Amygdala (tissue), 56 donors: ENCODE measurements at places on chromosomes 5 and 9.

- DNase-seq = no peak
Observed at GRCh38 chr5:96096724-96097123, 135.1 kb upstream of the ELL2 start.

GRCh38 chr9:110814159-110814558 lies 145.6 kb downstream of the MUSK start:
- no peak for DNase-seq

GRCh38 chr9:116072046-116072445 lies 81.5 kb upstream of the PAPPA start:
- no peak for DNase-seq

GRCh38 chr5:179530069-179530998 lies 20.0 kb upstream of the RUFY1 start:
- DNase-seq = no peak

DNA sequence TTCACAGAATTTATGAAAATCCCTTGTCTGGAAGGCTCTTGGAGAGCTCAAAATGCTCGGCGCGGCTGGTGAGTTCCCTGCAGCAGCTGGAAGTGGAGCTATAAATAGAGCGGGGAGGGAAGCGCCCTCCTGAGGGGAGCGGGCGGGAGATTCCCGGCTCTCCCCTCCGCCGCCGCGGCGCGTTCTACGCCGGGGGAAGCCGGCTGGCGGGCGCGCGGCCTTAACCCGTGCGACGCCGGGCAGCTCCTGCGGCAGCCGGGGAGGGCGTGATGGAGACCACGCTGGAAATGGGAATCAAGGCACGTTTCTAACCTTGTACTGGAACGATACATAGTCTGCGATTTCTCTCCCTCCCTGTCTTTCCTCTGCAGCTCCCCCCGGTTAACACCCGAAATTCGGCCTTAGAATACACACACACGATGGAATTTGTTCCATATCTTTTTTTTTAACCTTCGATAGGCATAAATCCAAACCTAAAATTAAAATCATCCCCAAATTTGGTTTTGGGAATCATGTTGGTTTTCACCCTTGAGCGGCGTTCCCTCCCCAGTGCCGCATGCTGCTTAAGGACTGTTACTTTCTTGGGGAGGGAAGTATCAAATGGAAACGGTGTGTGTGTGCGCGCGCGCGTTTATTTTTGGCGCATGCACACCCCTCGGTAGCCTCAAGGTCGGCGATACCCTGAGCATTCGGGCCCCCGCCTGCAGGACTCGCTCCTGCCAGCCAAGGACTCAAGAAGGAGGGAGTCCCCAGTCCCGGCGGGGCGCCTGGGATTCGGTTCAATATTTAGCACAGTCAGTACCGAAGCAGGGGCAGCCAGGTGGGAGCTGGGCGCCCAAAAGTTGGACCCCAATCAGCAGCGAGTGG lies 306.3 kb upstream of the KCNN2 start:
- DNase-seq = peak; percentile 42

DNA sequence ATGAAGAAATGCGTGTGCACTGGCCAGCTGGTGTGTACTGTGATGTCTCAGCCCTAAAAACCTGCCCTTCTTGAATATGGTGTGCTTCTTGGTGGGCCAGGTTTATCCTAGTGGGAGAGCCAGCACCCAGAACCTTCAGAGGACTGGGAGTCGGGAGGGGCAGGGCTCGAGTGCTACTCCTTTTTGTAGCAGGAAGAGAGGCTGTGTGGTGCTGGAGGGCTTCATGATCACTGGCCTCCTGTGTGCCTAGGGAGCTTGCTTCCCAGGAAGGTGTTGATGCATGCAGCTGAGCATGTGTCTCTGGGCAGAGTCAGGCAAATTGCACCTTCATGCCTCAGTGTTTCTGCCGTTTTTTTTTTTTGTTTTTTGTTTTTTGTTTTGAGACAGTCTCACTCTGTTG lies 20.0 kb downstream of the PHF2 start:
- DNase-seq = no peak

DNA sequence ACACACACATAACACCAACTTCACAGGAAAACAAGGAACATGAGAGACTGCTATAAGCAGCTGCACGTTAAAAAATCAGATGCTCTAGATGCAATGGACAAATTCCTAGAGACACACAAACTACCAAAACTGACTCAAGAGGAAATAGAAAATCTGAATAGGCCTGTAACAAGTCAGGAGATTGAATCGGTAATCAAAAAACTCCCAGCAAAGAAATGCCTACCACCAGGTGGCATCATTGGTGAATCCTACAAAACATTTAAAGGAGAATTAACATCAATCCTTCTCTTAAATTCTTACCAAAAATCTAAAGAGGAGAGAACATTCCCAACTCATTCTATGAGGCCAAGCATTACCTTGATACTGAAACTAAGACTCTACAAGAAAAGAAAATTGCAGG lies 54.9 kb downstream of the NDST1 start:
- DNase-seq = no peak

- DNase-seq = no peak
Observed at GRCh38 chr5:143723159-143723558, 88.8 kb upstream of the HMHB1 start.

- DNase-seq = no peak
Observed at GRCh38 chr5:38831909-38832308, 13.9 kb upstream of the OSMR start.

- no peak for DNase-seq
Observed at GRCh38 chr5:103465891-103466290, 96.7 kb downstream of the NUDT12 start.

GRCh38 chr9:126942399-126942798 lies 27.8 kb downstream of the RALGPS1 start:
- no peak for DNase-seq

- no peak for DNase-seq
Observed at GRCh38 chr5:107486489-107486888, 184.2 kb downstream of the EFNA5 start.

GRCh38 chr9:114338187-114338586 lies 8.5 kb downstream of the ORM2 start:
- DNase-seq = no peak

GRCh38 chr9:127943731-127944144 lies 6.1 kb upstream of the DPM2 start:
- DNase-seq = peak; percentile 50

GRCh38 chr5:58357121-58357520 lies 102.8 kb downstream of the PLK2 start:
- no peak for DNase-seq

- DNase-seq = no peak
Observed at GRCh38 chr5:38931731-38932130, 85.9 kb downstream of the OSMR start.

DNA sequence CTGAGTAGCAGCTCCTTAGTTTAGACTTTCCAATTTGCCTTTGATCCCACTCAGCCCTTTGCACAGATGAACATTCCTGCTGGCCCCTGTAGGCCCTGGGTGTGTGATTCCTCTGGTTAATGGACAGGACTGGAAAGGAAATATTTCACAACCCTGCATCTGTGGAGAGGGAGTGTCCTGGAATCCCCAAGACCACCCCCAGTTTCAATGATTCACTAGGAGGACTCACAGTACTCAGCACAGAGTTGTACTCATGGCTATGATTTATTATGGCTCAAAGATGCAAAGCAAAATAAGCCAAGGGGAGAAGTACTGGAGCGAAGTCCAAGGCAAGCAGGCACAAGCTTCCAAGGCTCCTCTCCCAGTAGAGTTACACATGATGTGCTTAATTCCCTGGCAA lies 42.4 kb upstream of the TJP2 start:
- DNase-seq = no peak

- no peak for DNase-seq
Observed at GRCh38 chr9:72025906-72026305, 34.5 kb downstream of the C9orf57 start.

GRCh38 chr9:94298949-94299599 lies 29.4 kb downstream of the NUTM2F start:
- DNase-seq = no peak

- DNase-seq = no peak
Observed at GRCh38 chr5:10482791-10483530, 41.3 kb downstream of the ROPN1L start.

DNA sequence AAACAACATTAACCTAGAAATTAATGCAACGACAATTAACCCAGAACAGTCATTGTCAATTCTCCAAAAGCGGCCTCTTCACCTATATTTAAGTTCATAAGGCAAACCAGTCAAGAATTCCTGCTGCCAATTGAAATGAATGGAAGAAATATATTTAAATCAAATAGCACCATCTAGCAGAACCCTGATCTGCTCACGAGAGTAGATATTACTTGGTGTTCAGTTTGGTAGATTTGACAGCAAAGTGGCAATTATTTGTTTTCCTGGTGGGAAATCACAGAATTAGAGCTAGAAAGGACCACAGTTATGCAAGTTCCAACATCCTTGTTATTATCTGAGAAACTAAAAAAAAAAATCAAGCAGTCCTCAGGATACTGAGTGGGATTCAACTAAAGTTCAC lies 2.3 kb downstream of the SSBP2 start:
- no peak for DNase-seq

DNA sequence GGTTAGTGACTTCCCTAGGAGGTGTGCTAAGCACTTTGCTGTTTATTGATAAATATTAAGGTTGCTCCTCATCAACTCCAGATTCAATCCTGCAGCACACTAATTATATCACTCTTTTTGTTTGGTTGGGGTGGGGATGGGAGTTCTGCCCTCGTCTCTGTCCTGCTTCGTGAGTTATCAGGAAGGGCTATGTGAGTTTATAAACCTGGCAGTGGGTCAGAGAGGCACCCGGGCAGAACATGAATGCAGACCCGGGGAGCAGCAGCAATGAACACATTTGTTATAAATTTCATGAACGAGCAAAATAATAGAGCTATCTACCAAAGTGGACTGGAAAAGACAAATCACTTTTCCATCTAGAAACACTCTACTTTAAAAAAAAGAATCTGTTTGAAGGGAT lies 125.5 kb upstream of the WWC1 start:
- no peak for DNase-seq

DNA sequence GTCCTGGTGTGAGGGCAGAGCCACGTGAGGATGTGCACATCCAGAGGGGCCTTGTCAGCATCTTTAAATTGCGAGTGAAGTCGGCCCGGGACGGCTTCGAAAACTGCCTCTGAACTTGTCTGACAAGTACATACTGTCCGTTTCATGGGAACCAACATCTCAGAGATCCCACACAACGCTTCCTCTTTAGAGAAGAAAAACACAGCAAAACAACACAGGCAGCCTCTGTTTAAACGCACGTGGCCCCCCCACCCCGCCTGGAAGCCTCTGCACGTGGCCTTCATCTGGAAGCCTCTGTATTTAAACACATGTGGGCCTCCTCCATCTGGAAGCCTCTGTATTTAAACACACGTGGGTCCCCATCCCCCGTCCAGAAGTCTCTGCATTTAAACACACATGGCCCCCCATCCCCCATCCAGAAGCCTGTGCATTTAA lies 29.2 kb downstream of the CEP72 start:
- no peak for DNase-seq

DNA sequence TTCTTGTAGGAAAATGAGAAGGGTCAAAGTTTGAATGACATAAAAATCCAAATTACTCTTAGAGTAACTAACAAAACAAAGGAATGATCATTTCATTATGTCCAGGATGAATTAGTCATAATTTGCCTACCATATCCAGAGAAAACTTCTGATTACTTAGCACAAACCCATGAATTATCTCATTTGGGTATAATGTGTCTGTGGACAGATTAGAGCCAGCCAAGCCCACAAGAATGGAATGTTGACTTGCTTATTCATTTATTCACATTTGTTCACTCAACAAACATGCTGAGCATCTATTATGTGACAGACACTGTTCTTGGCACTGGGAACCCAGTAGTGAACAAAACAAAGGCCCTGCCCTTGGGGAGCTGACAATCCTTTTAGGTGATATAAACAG lies 87.4 kb downstream of the APBA1 start:
- no peak for DNase-seq

- no peak for DNase-seq
Observed at GRCh38 chr9:107219486-107220077, 63.5 kb upstream of the RAD23B start.

- no peak for DNase-seq
Observed at GRCh38 chr9:98786750-98787510, 9.4 kb downstream of the ANKS6 start.

DNA sequence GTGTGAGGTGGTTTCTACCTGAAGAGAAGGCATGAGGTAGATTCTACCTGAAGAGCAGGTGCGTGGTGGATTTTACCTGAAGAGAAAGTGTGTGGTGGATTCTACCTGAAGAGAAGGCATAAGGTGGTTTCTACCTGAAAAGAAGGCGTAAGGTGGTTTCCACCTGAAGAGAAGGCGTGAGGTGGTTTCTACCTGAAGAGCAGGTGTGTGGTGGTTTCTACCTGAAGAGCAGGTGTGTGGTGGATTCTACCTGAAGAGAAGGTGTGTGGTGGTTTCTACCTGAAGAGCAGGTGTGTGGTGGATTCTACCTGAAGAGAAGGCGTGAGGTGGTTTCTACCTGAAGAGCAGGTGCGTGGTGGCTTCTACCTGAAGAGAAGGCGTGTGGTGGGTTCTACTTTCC lies 192.8 kb downstream of the MED10 start:
- no peak for DNase-seq

DNA sequence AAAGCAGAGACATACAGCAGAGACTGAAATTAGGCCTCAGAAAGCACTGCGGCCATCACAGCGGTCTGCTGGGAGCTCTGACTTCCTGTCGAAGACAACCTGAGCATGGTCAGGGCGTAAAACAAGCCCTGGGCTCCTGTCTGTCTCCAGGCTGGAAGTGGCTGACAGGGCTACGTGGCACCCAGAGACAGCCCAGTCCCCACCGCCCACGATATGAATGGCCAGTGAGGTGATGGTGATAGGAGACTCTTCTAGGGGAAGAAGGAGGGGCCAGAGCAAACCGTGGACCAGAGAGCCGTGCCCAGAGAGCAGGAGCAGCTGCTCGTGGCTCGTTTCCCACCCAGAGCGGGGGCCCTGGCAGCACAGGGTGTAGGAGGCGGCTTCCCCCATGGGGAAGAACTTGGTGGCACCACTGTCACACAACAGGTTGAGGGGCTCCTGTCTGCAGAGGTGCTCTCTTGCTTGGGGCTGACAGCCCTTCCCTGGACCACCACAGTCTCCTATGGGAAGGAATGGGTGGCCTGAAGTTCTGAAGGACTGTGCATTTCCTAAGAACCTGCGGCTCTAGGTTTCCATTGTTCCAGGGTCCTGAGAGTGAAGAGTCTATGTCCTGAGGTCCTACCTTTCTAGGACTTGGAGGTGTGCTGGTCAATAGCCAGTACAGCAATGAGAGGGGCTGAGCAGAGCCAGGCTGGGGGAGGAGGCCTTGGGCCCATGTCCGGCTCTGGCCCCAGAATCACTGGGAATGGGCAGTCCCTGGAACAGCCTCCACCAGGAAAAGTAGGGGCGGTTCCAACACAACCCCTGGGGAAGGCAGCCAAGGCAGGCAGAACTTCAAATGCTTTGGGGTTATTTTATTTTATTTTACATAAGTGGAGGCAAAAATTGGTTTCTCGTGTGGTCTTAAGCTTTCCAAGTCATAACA lies 56.4 kb downstream of the BARX1 start:
- no peak for DNase-seq

GRCh38 chr5:105695941-105696340 lies 1974.8 kb downstream of the EFNA5 start:
- DNase-seq = no peak

DNA sequence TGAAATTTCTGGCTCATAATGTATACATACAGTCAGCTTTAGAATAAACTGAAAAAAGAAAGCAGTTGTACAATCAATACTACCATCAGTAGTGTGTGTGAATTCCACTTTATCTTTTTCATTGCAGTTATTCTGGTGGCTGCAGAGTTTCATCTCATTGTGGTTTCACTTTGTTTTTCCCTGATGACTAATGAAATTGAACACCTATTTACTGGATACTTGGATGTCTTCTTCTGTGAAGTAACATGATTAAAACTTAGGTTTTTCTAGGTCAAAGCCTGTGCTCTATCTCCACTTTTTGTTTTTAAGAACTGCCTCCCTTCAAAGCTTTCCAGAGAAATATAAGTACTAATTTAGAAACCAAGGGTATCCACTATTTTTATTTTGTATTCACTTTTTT lies 174.3 kb downstream of the TRPM3 start:
- DNase-seq = no peak
